ENCODE measurements at places on chromosomes 7 and 10.

DNA sequence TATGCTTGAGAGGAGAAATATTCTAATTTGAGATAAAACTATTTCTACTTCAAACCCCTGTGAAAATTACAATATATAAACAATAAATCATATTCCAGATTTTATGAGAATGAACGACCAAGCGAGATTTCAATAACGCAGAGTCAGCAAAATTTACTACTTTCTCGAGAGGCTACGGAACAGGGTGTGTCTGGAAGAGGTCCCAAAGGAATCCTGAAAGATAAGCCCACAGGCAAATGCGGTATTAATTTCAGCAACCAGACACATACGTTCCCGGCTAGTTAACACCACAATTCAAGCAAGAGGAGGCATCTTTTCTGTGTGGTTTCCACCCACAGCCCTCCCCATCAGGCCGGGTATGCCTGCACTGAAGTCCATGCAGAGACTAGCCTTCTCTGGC lies 26.4 kb downstream of the BEND7 start:
- DNase-seq: no peak

GRCh38 chr10:5523796-5524574 lies 776 bp upstream of the CALML3 start:
- DNase-seq: no peak

DNA sequence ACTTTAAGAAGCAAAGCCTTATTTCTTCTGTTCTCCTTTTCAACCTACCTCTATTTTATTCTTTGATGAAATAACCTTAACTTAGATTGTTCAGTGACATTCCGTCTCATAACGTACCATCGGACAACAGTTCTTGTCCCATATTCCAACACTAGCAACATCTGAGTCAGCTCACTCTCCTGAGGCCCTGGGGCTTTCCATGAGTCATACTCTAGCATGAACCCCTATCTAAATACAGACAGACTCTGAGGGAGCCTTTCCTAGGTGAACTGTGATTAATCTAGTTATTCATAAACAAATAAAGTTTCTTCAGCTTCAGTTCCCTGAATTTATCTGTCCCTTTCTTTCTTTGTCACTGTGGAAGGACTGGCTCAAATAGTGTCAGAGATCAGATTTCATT lies 168.7 kb upstream of the LYZL1 start:
- DNase-seq: no peak

- DNase-seq: no peak
These were observed 39.3 kb upstream of the DRGX start for GRCh38 chr10:49435225-49435624.

- no peak for DNase-seq
These were observed 22.1 kb downstream of the ACTR1A start for GRCh38 chr10:102480396-102480795.

DNA sequence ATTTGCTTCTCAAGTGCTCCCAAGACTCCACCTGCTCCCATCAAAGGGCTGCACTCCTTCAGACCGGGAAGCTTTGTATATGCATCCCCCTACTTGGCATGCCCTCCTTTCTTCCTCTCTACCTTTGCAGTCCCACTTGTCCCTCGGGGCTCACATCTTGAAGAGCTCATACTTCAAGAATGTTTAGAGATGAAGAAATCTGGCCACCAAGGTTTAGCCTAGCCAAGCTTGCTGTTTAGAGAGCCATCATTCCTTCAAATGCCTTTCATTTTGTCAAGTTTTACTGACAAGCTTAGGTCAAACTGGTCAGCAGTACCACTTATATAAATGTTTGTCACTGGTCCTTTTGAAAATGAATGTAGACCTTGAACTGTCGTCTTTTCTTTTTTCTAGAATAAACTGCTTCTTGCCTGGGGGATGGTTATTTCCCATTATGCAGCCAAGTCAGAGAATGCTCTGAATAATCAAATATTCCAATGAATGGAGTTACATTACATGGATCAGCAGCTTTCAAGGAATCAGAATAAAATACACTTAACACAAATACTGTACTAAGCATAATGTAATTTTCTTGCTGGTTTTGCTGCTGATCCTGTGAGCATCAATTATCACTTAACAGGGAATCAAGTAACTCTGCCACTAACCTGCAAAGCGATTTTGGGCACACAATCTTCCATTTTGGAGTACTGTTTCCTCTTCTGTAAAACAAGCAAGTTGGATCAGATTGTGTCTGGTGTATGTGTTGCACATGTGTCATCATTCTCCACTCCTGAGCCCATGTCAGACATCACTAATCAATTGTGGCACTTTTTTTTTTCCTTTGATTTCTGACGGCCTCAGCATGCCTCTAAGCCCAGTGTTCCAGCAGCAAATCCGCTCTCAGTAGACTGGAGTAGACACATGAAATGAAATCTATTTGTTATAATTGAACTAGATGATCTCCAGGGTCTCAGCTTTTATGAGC lies 357.9 kb downstream of the PTEN start:
- DNase-seq: no peak

DNA sequence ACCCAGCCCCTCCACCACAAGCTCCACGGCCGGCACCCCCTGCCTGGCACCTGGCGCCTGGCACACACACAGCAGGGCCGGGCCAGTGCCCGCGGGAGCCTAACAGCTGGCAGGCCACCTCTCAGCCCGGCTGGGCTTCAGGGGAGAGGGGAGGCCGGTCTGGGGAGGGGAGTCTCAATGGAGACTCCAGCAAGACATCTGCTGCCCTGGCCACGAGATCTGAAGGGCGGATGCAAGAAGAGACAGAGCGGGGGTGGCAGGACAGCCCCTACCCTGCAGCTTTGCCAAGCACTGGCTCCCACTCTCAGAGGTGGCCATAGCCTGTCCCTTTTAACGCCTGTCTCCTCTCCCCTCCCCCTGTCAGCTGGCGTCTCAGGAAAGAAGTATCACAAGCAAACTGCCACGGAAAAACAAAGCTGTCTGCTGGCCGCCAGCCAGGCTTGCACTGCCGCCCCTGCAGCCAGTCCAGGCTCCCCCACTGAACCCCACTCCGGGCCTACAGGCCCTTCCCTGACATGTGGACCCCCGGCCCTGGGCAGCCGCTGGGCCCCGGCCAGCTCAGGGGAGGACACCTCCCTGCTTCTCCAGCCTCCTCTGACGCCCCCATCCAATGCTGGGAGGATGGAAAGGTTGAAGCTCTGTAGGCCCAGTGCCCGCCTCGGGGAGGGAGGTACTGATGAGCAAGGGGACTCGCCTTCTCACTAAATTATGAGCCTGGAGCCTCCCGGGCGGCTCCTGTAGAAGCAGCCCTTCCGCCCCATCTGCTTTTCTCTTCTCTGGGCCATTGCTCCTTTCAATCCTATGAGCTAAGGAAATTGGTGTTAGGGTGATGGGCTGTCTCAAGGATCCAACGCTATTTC lies 178.4 kb downstream of the ARHGAP12 start:
- DNase-seq: no peak

- no peak for DNase-seq
These were observed 190.6 kb downstream of the CELF2 start for GRCh38 chr10:11208243-11208642.

DNA sequence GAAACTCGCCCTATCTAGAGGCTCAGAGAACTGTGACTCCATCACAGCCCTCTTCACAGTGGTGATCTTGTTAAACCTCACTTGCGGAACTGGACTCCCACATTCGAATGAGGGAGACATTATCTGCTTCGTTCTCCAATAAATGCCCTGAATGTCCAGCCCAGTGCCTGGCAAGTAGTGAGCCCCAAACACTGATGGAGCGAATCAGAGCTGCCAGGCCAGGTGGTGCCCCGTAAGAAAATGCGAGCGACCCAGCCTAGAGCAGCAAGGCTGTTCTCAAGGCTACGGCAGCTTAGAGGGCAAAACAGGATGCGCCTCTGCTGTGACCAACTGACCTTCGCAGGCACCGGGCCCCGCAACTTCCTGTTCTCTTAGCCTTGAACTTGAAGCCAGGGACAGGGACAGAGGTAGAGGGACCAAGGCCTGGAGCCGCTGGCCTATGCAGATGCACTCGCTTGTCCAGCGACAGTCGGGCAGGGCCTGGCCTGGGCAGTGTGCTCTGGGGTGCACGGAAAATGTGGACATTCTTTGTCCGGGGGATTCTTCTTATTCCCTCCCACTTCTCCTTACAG lies 217.6 kb downstream of the TCERG1L start:
- no peak for DNase-seq

DNA sequence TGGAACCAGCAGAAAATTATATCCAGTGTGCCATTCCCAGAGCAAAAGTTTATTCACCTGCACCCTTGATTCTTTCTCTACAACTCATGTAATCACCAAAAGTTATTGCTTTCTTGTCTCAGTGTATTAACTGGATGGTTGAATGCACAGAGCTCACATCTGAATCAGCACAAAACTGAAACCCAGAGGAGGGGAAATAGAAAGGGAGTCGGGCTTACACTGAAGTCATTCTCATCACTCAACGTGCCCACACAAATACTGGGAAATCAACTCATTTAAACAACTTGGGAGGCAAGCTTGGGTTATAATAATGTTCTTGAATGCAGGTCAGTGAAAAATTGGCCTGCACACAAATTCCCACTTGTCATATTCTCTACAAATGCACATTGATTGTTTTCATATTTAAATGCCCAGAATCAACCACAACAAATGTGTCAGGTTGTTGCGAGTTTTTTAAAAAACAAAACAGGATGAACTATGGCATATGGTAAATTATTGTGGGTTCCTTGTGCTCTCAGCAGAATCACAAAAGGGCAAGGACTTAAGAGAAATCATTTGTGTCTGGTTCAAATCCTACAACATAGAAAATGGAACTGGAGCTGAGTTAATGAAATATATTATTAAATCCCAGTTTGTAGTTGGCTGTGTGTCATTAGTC lies 125.9 kb upstream of the NOBOX start:
- DNase-seq: no peak

DNA sequence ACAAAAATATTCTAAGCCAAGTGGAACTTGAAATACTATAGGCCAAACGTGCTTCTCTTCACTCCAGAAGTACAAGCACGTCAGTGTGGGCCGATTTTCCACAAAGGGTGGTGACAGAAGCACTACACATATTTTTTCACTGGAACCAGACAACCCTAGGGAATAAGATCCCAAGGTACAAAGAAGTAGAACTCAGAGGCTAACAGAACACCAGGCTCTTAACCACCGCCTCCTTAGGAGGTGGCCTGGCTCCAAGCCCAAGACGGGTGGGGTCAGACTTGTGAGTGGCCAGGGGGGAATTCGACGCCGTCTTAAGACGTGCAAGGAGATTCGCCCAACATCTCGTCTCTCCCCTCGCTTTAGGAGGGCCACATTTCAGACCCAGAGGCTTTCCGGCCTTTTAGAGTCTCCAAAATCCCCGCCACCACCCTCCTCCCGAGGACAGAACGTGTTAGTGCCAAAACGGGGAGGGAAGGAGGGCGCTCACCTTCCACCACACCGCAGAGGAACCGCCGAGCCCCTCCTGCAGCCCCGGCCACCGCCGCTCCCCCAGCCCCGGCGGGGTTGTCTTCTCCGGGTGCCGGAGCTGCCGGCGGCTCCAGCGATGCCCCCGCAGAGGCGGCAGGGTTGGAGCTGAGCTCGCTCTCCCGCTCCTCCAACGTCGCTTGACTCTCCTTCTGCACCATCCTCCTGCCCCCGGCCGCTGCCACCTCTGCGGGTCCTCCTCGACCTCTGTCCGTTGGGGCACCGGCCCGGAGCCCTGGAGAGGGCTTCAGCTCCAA lies 716 bp downstream of the OGA start:
- DNase-seq: peak; percentile 71

- DNase-seq: no peak
These were observed 36.5 kb downstream of the ETV1 start for GRCh38 chr7:13952921-13953320.

- DNase-seq: no peak
These were observed 15.3 kb downstream of the GPER1 start for GRCh38 chr7:1103009-1103788.

GRCh38 chr7:37249240-37249639 lies 199.4 kb downstream of the ELMO1 start:
- DNase-seq: no peak

DNA sequence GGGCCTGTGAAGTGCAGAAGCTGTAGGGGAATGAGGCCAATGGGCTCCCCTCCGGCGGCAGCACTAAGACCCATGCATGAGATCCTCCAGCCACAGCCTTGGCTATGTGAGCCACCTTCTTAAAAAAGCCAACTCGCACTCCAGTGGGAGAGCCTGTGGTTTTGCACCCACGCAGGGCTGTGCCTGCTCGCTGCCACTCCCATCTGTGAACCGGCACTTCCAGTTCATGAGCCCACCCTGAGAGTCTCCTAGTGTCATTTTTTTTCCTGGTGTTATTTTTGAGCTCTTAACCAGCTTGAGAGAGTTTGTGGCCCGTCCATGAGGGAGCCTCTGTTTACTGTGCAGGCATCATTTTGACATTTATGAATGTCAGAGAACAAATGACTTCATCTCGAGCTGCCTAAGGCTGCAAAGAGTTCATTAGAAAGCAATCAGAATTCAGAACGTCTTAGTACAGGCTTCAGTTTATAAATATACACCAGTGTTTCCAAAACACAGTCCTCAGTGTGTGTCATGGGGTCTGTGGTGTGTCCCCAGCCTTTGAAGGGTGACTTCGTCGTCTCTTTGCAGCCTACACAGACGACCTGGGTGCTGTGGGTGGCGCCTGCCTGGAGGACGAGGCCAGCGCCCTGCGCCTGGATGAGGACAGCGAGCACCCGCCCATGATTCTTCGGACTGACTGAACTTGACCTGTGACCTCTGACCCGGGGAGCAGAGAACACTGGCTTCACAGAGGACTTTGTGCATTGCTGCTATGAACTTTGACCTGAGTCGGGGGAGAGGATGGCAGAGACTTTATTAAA lies 40.4 kb downstream of the WIPI2 start:
- no peak for DNase-seq

- no peak for DNase-seq
These were observed 2.9 kb downstream of the TWIST1 start for GRCh38 chr7:19114551-19114855.

- DNase-seq: no peak
These were observed 26.6 kb upstream of the DDC start for GRCh38 chr7:50591480-50592438.

GRCh38 chr10:88417387-88418030 lies 165.6 kb downstream of the RNLS start:
- no peak for DNase-seq
